ENCODE measurements at places on chromosomes 4 and X. TPM values are rescaled to one million over a fixed set of nuclear protein-coding genes. Genes with fewer than 3 reads are reported as not detected.

DNA sequence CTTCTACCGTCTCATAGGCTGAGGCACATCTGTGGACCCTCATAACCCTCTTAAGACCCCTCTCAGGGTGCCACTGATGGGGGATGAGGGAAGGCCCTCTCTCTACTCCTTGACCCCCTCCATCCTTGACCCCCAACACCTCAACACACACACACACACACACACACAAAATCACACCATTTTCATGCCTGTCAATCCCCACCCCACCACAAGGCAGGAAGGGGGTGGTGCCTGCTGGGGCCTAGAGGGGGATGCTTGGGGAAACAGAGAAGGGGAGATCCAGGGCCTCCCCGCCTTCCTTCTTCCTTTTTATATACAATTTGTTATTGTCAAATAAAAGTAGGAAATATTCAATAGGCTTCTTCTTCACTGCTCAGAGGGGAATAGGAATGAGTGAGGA, 1.2 kb upstream of the EBP start:
- no peak overlapping the region for H3K4me3 ChIP-seq
- H3K27me3 ChIP-seq, result no peaks in the 10 kb centered on the region

- H3K27me3 ChIP-seq, result no peaks in the 10 kb centered on the region
- peak overlapping the region; percentile 83 for H3K27ac ChIP-seq
- H3K4me3 ChIP-seq, result no peak overlapping the region
- peak; percentile 54 for DNase-seq
- H3K36me3 ChIP-seq, result no peaks in the 10 kb centered on the region
Measured at GRCh38 chr4:38132107-38132673, 172.0 kb downstream of the PTTG2 start.

DNA sequence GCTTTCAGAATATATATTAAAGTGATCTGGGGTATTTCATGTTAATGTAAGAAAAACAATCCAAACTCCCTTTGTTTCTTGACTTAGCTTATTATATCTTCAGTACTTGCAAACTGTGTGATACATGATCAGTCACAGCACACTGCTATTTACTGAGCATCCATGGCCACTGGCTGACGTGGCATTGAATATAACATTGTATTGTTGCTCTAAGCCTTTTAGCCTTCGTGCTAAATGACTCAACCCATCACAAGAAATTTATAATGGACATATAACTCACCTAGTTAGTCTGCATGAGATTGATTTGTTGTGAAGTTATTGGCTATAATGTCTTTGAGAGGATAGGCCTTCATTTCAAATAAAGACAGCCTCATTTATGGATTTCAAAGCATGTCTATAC, 642.6 kb downstream of the IL1RAPL1 start:
- H3K36me3 ChIP-seq, result no peaks in the 10 kb centered on the region
- DNase-seq, result no peak
- H3K4me1 ChIP-seq, result no peaks in the 10 kb centered on the region
- H3K4me3 ChIP-seq, result no peak overlapping the region
- no peaks in the 10 kb centered on the region for H3K27me3 ChIP-seq

GRCh38 chrX:75365243-75365975, 91.5 kb downstream of the UPRT start:
- H3K4me1 ChIP-seq, result no peaks in the 10 kb centered on the region
- no peaks in the 10 kb centered on the region for H3K36me3 ChIP-seq
- no peaks in the 10 kb centered on the region for H3K27me3 ChIP-seq
- no peak overlapping the region for H3K27ac ChIP-seq

- H3K27ac ChIP-seq, result no peak overlapping the region
- H3K27me3 ChIP-seq, result no peaks in the 10 kb centered on the region
- H3K36me3 ChIP-seq, result no peaks in the 10 kb centered on the region
- no peak overlapping the region for H3K4me3 ChIP-seq
- no peaks in the 10 kb centered on the region for H3K4me1 ChIP-seq
Measured at GRCh38 chr4:18105030-18106011, 83.8 kb upstream of the LCORL start.

GRCh38 chr4:163959932-163960331, 465.4 kb downstream of the TMA16 start:
- no peak overlapping the region for H3K27ac ChIP-seq
- H3K36me3 ChIP-seq, result no peaks in the 10 kb centered on the region
- no peak overlapping the region for H3K4me3 ChIP-seq
- H3K4me1 ChIP-seq, result no peaks in the 10 kb centered on the region

The RAI2 gene
- total RNA-seq, result 6.0 TPM

The OTUD6A gene
- total RNA-seq, result not detected

The TLR10 gene
- not detected for total RNA-seq

The SMR3B gene
- total RNA-seq, result not detected

The RHOXF2B gene
- total RNA-seq, result not detected

Data from uterus (tissue), 4 donors.